Upper lobe of right lung (tissue), 1 donor: ENCODE measurements at places on chromosomes 16 and 17. TPM values are rescaled to one million over a fixed set of nuclear protein-coding genes. Genes with fewer than 3 reads are reported as not detected.

GRCh38 chr16:14434860-14435259, 195.2 kb downstream of the PARN start:
- DNase-seq, result no peak

GRCh38 chr17:27491713-27492190, 35.5 kb downstream of the KSR1 start:
- peak; percentile 47 for DNase-seq

GRCh38 chr16:2882650-2883457, at the start of gene FLYWCH2:
Gene FLYWCH2, plus strand, starts transcription at chr16:2883215. Its CDS starts 13,235 bp downstream, at chr16:2896450.
- peak; percentile 99 for DNase-seq

Gene SLC22A31
- 136 TPM for total RNA-seq
